Trophoblast cell (in vitro differentiated cells and primary cell): ENCODE measurements at places on chromosomes 2 and 18.
A peak's percentile ranks its signal among the peaks of the same experiment; 100 is the strongest.

GRCh38 chr2:74702001-74702715 is 48.1 kb downstream of the SEMA4F start:
- H3K4me3 ChIP-seq, result no peak overlapping the region
- no peaks in the 10 kb centered on the region for H3K4me1 ChIP-seq
- H3K27me3 ChIP-seq, result no peaks in the 10 kb centered on the region
- H3K27ac ChIP-seq, result no peak overlapping the region
- no peaks in the 10 kb centered on the region for H3K36me3 ChIP-seq
- DNase-seq, result no peak

DNA sequence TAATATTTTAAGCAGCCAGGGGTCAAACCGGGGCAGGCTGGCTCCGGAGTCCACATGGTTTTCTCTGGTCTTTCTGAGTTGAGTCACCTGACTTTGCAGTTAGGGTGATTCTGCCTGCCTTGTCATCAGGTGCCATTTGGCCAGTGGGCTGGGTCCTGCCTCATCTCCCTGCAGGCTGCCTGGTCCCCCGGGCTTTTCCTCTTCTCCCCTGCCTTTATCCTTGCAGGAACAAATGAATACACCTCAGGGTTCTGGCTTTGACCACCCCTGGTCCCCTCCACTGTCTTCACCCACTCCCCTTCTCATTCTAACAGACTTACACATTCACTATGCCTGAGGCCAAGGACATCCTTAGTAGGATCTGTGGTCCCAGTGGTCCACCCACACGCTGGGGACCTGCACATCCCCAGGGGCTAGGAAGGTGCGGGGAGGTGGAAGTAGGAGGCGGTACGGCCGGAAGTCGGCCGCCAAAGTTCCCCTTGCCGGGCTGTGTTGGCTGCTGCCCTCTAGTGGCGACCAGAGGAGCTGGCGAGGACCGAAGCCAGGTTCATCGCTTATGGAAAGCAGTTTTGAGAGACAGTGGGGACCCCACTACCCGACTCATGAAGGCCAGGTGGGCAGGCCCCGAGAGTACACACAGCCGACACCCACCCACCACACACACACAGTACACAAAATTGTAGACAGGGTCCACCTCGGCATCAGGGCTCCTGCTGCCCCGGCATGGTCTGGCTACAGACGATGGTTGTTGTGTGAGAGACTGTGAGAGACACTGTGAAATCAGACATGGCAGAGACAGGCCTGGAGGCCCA is 6.3 kb upstream of the TEX261 start:
- no peaks in the 10 kb centered on the region for H3K36me3 ChIP-seq
- no peak overlapping the region for H3K27ac ChIP-seq
- DNase-seq, result peak; percentile 53
- peak overlapping the region; percentile 49 for H3K4me3 ChIP-seq
- H3K27me3 ChIP-seq, result no peaks in the 10 kb centered on the region

- peaks cover under 1% of the 10 kb centered on the region for H3K27me3 ChIP-seq
- H3K36me3 ChIP-seq, result no peaks in the 10 kb centered on the region
- DNase-seq, result no peak
- H3K4me3 ChIP-seq, result no peak overlapping the region
- H3K27ac ChIP-seq, result no peak overlapping the region
- H3K4me1 ChIP-seq, result peaks cover 3% of the 10 kb centered on the region
Measured at GRCh38 chr2:120466704-120467054, 120.7 kb downstream of the INHBB start.

GRCh38 chr2:189233527-189233926 is 54.0 kb upstream of the COL5A2 start:
- no peaks in the 10 kb centered on the region for H3K27me3 ChIP-seq
- H3K4me1 ChIP-seq, result no peaks in the 10 kb centered on the region
- no peaks in the 10 kb centered on the region for H3K36me3 ChIP-seq
- no peak for DNase-seq
- H3K4me3 ChIP-seq, result no peak overlapping the region

DNA sequence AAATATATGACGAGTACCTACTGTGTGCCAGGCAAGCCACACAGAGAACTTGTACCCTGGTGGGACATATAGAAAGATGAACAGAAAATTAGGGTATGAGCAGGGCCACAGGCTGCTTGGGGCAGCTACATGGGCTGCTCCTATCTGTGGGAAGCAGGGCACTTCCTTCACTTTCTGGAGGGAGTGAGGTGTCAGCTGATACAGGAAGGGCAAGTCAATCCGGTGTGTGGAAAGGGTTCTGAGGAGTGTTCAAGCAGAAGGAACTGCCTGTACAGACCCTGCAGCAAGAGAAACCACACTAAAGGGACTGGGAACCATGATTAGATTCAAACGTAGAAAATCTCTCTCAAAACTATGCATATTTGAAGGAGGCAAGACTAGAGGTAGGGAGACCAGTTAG is 58.6 kb upstream of the BCL11A start:
- H3K4me3 ChIP-seq, result no peak overlapping the region
- H3K36me3 ChIP-seq, result no peaks in the 10 kb centered on the region
- no peak overlapping the region for H3K27ac ChIP-seq
- peaks cover 2% of the 10 kb centered on the region for H3K4me1 ChIP-seq

- H3K36me3 ChIP-seq, result no peaks in the 10 kb centered on the region
- no peak overlapping the region for H3K27ac ChIP-seq
- no peak overlapping the region for H3K4me3 ChIP-seq
- no peak for DNase-seq
- no peaks in the 10 kb centered on the region for H3K27me3 ChIP-seq
- H3K4me1 ChIP-seq, result no peaks in the 10 kb centered on the region
Measured at GRCh38 chr2:118059919-118060478, 28.3 kb upstream of the INSIG2 start.

DNA sequence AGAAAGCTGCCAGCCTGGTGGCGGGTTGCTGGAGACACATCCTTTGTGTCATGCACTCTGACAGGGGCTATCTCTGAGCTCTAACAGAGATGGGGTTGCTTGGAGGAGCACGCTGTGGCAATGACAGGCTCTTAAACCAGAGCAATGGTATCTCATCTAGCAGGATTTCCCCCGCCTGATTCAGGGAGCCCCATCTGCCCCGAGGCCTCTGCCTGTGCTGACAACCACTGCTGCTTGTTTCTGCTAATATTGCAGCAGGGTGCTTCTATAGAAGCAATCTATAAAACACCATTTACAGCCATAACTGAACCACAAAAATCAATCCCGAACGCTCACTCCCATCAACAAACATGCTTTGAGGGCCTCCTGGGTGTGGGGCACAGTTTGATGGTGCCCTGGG is 12.8 kb upstream of the DNPEP start:
- peaks cover 14% of the 10 kb centered on the region for H3K4me1 ChIP-seq
- H3K27ac ChIP-seq, result no peak overlapping the region
- DNase-seq, result no peak
- no peaks in the 10 kb centered on the region for H3K27me3 ChIP-seq
- H3K4me3 ChIP-seq, result no peak overlapping the region
- no peaks in the 10 kb centered on the region for H3K36me3 ChIP-seq

DNA sequence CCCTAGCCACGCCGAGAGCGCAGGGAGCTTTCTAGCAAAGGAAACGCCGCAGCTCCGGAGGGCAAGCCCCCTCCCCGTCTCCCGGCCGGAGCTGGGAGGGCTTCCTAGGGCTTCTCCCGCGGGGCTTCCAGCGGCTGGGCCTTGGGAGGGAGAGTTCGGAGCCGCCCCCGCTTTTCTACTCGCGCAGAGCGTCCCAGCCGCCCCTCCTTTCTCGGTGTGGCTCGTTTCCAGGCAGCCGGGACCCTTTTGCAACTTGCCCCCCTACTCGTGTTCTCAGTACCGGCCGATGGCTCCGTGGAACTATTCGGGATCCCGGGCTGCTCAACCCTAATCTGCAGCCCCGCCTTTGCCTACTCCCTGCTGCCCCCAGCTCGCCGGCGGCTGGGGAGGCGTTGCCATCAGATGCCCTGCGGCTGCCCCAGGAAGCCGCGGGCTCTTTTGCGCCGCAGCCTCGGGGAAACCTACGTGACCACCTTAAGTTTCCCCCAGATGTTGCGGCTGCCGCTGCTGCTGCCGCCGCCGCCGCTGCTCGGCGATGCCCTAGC is 1.5 kb upstream of the NR4A2 start:
- peak; percentile 74 for DNase-seq
- H3K4me1 ChIP-seq, result peaks cover 9% of the 10 kb centered on the region
- H3K27me3 ChIP-seq, result peaks cover 23% of the 10 kb centered on the region
- no peaks in the 10 kb centered on the region for H3K36me3 ChIP-seq
- H3K4me3 ChIP-seq, result peak overlapping the region; percentile 76
- no peak overlapping the region for H3K27ac ChIP-seq

DNA sequence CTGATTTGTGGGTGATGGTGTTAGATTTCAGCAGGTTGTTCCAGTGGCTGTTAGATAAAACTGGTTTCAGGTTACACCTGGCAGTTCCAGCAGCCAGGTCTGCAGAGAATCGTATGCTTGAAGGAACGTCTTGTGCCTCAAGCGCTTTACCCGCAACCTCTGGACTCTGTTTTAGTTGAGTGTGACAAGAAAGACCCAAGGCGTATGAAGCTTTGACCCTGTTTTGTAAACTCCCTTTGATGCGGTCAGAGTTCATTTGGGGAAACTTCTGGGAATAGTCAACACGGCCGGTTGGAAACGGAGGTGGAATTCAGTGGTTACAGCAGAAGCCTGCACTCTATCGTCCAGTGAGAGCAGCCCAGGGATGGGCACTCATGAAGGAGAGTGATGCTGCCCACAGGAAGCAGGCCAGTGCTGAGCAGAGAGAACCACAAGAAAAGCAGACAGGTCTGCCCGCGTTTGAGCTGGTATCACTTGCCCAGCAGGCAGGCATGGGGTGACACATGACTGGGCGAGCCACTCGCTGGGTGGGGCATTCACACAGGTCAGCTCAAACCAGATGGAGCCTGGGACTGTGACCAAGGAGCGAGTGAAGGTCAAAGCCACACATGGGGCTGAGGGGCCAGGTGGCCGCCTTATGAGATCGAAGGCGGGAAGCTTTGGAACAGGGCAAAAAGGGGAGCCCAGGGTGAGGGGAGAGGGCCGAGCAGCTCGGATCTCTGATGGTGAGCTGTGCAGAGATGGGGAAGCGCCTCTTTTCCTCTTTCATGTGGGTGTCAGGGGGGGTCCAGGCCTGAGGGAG is 99.6 kb upstream of the MBOAT2 start:
- H3K4me3 ChIP-seq, result no peak overlapping the region
- peak overlapping the region; percentile 71 for H3K27ac ChIP-seq
- no peaks in the 10 kb centered on the region for H3K27me3 ChIP-seq

DNA sequence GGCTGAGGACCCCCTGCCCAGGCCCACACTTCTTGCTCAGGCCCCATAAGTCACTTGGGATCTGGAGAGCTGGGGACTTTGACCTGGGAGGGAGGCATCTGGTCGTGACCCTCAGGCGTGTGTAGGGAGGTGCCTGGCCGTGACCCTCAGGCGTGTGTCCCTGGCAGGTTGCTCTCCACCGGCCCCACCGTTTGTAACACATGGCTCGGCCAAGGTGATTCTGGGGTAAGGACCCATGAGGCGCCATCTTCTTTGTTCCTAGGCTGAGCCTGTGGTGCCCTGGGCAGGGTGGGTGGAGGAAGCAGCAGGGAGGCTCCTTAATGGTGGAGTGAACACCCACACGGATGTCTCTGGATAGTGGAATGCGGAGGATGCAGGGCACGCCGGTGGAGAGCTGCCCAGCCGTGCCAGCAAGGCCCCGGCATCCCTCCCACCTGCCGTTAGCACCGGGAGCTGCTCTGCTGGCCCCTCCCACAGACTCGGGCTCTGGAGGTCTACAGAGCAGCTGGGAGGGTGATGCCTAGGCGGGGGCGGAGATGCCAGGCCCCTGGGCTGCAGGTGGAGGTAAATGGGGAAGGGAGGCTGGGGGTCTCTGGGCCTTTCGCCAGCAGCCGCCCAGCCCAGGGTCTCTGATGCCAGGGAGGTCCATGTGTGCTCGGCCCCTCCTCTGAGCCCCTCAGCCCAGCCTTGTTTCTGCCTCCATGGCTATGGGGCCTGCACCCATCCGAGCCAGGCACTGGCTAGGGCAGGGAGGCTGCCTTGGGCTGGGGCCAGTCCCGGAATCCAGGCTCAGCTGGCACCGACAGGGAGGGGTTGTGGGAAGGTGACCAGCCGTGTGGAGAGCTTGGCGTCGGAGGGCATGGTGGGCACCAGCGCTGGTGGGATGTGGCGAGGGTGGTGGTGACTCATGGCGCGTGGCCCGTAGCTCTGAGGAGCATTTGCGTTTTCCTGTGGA is 1.1 kb upstream of the GAL3ST2 start:
- no peaks in the 10 kb centered on the region for H3K4me1 ChIP-seq
- no peak overlapping the region for H3K4me3 ChIP-seq

- H3K36me3 ChIP-seq, result no peaks in the 10 kb centered on the region
- no peaks in the 10 kb centered on the region for H3K27me3 ChIP-seq
- H3K4me3 ChIP-seq, result no peak overlapping the region
- H3K27ac ChIP-seq, result no peak overlapping the region
- no peaks in the 10 kb centered on the region for H3K4me1 ChIP-seq
- DNase-seq, result no peak
Measured at GRCh38 chr2:117514371-117514770, 300.1 kb upstream of the DDX18 start.

- no peaks in the 10 kb centered on the region for H3K27me3 ChIP-seq
- DNase-seq, result no peak
- H3K4me1 ChIP-seq, result no peaks in the 10 kb centered on the region
- no peak overlapping the region for H3K4me3 ChIP-seq
- peaks cover 5% of the 10 kb centered on the region for H3K36me3 ChIP-seq
- H3K27ac ChIP-seq, result no peak overlapping the region
Measured at GRCh38 chr2:62076980-62077638, 118.8 kb upstream of the B3GNT2 start.

DNA sequence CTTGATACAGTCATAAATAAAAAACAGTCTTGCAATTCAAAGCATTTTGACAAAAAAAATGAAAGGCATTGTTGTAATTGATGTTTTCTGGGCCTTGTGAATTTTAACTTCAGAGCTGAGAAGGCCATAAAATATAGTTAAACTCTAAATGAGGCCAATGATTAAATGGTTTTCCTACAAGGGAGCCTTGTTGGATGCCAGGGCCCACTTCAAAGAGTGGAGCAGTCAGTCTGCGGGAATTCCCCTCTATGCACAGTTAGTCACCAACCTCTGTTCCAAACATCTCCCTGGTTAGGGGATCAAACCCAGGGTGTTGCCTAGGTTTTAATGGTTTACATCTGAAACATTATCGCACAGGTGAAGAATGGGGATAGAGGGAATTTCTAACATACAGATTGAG is 143.4 kb downstream of the NCKAP5 start:
- H3K4me3 ChIP-seq, result no peak overlapping the region
- no peaks in the 10 kb centered on the region for H3K27me3 ChIP-seq
- H3K36me3 ChIP-seq, result no peaks in the 10 kb centered on the region
- H3K27ac ChIP-seq, result no peak overlapping the region
- H3K4me1 ChIP-seq, result no peaks in the 10 kb centered on the region

DNA sequence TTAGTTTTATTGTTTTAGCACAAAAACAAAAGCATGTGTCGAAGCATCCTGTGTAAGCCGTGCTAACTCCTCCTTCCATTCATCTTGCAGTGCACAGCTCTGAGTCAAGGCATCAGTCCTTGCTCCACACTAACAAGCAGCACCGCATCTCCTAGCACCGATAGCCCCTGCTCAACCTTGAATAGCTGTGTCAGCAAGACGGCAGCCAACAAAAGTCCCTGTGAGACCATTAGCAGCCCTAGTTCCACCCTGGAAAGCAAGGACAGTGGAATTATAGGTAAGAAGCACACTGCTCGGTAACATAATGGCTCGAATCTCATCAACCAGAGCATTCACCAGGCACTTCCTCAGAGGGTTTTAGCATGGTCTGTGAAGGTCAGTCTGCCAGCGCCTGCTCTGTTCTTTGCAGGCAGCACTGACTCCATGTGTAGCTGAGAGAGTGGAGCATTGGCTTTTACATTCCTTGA is 136.2 kb downstream of the WDSUB1 start:
- DNase-seq, result no peak
- peaks cover 29% of the 10 kb centered on the region for H3K4me1 ChIP-seq
- no peaks in the 10 kb centered on the region for H3K27me3 ChIP-seq
- peaks cover 6% of the 10 kb centered on the region for H3K36me3 ChIP-seq
- H3K27ac ChIP-seq, result no peak overlapping the region
- no peak overlapping the region for H3K4me3 ChIP-seq

- DNase-seq, result no peak
- H3K27ac ChIP-seq, result no peak overlapping the region
- H3K4me3 ChIP-seq, result no peak overlapping the region
- peaks cover 10% of the 10 kb centered on the region for H3K36me3 ChIP-seq
- no peaks in the 10 kb centered on the region for H3K27me3 ChIP-seq
Measured at GRCh38 chr2:231113489-231113888, 11.4 kb downstream of the HTR2B start.
